Peyer's patch (tissue), 4 donors: ENCODE measurements at places on chromosomes 6 and 20.
A peak's percentile ranks its signal among the peaks of the same experiment; 100 is the strongest.

GRCh38 chr20:3679749-3680700, 1.8 kb downstream of the ADAM33 start:
- DNase-seq = no peak

GRCh38 chr6:3506751-3507383, 50.0 kb upstream of the SLC22A23 start:
- DNase-seq = no peak

- no peak for DNase-seq
Observed at GRCh38 chr6:16665992-16666391, 95.3 kb downstream of the ATXN1 start.

DNA sequence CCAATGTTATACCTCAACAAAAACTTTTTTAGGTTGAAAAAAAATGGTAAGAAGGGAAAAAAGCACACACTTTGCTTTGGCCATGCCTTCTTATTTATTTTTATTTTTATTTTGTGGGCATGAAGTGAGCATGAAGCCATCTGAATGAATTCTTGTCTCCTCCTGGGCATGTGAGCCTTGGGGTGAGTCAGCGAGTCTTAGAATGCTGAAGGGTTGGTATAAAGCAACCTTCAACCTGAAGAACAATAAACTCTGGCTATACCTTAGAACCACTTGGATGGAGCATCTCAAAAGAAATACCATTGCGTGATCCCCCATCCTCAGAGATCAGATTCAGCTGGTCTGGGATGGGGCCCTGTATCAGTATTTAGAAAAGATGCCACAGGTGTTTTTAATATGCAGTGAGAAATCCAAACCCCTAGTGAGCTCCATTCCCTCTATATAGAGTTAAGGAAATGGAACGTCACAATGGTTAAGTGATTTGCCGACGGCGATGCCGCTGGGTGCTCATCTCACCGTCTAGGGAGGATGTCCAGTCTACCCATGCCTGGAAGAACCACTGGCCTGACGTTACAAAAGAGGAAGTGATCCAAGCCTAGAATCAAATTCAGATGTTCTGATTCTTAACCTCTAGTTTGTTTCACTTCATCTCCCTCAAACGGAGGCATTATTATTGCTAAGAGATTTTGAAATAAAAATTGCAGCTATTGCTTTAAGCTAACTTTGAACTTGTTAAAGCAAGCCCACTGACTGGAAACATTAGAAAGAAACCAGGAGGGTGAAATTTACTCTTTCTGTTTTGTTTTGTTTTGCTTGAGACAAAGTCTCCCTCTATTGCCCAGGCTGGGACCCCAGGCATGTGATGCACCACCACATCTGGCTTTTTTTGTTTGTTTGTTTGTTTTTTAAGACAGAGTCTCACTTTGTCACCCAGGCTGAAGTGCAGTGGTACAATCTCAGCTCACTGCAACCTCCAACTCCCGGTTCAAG, 67.1 kb downstream of the EDN1 start:
- no peak for DNase-seq

DNA sequence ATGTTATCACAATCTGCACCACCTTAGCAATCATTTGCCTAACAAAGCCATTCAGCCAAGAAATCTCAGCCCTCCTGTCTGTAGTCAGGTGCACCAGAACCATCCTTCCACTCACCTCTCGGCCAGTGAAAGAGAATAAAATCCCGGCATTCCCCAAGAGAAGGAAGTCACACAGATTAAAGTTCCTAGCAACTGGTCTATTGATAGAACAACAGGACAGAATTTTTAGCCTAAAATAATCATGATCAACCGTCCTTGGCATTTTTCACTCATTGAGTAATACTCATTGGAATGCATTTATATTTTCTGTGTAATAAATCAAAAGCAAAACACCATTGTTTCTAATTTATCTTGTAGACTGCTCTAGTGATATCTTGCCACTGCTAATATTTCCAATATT, 85.7 kb upstream of the CDH4 start:
- no peak for DNase-seq

DNA sequence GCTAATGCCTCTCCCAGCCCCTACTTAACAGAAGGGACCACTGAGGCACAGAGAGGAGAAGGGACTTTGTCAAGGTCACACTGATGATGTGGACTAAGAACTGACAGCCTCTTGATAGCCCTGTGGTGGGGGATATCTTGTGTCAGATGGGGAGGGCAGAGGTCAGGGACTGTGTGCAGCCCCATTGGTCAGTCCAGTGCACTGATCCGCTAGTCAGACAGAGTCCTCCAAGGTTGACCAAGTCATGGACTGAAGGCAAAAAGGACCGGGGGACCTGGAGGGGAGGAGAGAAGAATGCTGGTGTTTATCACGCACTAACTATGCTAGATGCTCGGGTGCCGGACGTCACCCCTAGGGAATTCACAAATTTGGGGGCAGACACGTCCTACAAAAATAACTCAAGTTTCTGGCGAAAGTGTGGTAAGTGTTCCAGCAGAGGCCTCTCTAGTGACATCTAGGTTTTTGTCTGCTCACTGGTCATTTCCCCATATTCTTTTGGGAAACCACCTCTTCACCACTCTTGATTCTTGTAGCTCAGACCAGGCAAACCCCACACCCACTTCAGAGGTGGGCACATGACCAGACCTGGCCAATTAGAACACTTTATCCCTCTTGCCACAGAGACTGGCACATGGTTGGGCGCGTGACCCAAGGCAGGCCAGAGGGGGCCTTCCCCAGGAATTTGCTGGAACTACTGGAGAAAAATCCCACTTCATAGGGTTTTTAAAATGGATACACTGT, 21.0 kb downstream of the TCF15 start:
- no peak for DNase-seq

DNA sequence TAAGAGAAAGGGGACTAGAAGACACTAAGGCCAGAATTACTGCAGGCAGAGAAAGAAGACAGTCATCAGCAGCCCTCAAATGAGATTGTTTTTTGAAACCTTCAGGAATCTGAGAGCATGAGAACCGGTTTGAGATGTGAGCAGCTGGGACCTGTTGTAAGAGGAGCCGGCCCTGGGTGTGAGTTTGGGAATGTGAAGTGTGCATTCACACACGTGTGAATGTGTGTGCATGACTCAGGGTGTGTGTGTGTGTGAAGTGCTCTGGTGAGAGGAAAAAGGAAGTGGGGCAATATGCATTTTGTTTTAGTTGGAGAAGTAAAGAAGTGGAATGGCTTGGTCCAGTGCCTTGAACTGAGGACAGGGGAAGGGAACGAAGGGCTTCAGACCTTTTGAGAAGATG, 4.3 kb downstream of the SCUBE3 start:
- no peak for DNase-seq

- no peak for DNase-seq
Observed at GRCh38 chr20:58703765-58704371, 11.3 kb downstream of the NPEPL1 start.

DNA sequence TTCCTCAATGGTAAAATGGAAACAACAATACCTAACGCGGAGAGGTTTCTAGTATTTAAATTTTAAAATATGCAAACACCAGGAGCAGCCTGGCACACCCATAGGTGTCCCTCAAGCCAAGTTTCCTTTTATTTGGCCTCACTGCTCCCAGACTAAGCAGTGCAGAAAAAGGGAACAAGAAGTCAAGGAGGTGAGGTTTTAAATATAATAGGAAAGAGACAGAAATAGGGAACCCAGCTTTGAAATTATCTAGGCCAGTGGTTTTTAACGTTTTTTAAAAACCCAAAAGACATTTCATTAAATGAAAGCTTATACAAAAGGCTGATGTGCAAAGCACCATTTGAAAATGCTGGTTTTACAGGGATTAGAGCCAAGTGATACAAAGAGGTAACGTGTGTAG, 109.6 kb downstream of the SLC22A3 start:
- DNase-seq = no peak

- no peak for DNase-seq
Observed at GRCh38 chr6:45806172-45806571, 209.5 kb downstream of the CLIC5 start.

DNA sequence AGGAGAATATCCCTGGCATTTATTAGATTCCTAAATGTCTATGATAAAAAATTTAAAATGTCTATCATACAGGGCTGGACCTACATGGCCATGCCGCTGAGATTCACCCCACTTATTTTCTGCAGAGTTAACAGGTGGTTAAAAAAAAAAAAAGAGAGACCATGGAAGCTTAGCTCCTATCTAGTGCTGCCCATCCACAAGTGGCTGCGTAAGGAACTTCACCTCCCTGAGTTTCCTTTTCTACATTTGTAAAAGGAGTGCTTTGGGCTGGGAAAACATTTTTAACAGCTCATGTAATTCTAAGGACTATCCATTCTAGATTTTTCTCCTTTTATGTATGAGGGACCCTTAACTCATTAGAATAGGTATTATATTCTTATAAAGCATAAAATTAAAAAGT, 534.1 kb downstream of the MMUT start:
- DNase-seq = no peak

GRCh38 chr20:58020656-58021454, 207.6 kb downstream of the ANKRD60 start:
- DNase-seq = peak; percentile 31

DNA sequence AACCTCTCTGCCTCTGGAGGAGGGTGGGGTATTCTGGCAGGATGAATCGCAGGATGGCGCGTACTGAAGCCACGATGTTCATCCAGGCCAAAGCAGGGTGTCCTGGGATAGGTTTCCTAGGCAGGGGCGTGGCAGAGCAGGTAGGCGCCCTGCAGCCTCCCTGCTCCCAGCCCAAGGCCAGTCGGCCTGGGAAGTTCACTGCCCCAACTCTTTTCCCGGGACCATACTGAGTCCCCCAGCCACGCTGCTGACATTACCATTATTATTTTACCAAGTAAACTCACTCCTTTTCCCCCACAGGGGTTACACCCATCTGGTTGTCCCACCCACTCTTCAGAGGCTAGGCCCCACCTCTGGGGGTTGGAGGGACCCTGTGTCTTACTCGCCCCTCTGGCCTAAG, 21.8 kb downstream of the SDCBP2 start:
- DNase-seq = peak; percentile 47

DNA sequence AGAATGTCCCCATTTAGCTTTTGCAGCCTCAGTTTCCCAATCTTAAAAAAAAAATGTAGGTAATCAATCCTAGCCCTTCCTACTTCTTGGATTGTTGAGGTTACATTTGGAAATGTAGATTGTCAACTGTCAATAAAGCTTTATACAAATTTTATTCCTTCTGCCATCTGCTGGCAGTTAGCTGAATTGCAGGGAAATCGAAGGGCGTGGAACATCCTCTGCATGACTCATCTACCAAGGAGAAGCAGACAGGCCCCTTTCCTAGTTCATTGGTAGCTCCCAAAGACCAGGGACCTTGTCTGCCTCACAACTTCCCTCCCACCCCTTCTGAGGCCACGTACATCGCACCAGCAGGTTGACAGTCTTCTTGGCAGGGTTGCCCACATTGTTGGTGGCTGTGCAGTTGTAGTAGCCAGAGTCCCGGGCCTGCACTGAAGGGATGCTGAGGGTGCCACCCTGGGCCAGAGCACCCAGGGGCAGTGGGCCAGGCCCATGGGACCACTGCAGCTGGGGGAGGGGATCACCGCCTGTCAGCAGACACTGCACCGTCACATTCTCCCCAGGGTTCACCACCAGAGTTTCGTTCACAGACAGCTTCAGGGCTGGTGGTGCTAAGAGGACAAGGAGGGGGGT, 43.6 kb downstream of the MDGA1 start:
- DNase-seq = no peak

DNA sequence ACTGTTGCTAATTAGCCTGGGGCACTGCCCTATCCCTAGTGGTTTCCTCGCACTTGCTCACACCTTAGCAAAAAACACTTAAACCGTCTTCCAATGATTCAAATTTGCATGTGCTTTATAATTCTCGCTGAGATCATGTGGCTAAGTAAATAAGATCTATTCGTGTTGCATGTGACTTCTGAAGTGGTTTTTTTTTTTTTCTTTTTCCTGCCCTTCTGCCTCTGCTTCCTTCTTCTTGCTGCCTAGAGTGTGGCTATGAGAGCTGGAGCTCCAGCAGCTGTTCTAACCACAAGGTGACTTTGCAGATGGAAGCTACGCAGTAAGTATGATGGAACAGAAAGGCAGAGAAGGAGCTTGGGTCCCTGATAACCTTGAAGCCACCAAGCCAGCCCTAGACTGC, 36.5 kb downstream of the SULF2 start:
- DNase-seq = no peak

DNA sequence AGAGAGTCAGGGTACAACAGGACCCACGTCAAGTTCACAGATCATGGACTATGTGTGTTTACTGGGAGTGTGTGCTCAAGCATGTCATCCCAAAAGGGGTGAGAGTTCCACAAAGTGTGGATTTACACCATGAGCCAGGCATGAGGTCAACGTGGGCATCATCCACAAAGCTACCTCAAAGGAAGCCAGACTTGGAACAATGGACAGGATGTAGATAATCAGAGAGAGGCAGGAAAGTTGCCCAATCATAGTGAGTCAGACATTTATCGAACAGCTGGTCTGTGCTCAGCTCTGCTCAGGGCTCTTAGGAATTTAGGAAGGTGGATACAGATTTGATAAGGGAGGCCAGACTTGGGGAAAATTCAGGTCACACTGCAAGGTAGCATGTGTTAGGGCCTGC, 317.2 kb upstream of the CDYL start:
- DNase-seq = no peak

DNA sequence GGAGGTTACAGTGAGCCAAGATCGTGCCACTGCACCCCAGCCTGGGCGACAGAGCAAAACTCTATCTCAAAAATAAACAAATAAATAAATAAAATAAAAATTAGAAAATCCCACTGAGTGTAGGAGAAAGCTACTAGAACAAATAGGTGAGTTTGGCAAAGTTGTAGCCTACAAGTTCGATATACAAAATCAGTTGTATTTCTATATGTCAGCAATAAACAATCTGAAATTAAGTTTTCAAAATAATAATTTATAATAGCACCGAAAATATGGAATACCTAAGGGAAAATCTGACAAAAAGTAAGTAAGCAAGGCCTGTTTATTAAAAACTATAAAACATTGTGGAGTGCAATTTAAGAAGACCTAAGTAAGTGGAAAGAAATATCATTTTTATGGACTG, 5.1 kb upstream of the DEFB118 start:
- DNase-seq = no peak

- no peak for DNase-seq
Observed at GRCh38 chr6:85348643-85349042, 101.2 kb upstream of the NT5E start.

GRCh38 chr6:15320693-15321092, 74.8 kb downstream of the JARID2 start:
- no peak for DNase-seq

DNA sequence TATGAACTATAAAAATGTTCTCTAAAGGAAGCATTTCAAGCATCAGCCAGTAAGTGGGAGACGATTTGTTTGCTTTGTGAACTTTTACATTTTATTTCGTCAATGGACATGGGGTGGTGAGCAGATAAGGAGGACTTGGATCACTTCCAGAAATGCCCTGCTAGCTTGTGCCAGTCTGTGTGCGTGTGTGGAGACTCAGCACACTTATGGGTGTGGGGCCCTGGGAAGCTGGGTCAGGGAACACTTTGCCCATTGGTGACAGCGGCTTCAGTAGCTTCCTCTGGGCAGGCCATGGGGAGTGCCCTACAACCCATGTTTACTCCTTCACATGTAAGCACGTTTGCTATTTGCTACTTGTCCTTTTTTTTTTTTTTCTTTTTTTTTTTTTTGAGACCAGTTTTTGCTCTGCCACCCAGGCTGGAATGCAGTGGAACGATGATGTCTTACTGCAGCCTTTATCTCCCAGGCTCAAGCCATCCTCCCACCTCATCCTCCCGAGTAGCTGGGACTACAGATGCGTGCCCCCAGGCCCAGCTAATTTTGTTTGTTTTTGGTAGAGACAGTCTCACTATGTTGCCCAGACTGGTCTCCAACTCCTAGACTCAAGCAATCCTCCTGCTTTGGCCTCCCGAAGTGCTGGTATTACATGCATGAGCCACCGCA, 24.2 kb downstream of the PRDM1 start:
- DNase-seq = no peak
